ENCODE measurements at places on chromosomes 3 and 15.
A peak's percentile ranks its signal among the peaks of the same experiment; 100 is the strongest.

DNA sequence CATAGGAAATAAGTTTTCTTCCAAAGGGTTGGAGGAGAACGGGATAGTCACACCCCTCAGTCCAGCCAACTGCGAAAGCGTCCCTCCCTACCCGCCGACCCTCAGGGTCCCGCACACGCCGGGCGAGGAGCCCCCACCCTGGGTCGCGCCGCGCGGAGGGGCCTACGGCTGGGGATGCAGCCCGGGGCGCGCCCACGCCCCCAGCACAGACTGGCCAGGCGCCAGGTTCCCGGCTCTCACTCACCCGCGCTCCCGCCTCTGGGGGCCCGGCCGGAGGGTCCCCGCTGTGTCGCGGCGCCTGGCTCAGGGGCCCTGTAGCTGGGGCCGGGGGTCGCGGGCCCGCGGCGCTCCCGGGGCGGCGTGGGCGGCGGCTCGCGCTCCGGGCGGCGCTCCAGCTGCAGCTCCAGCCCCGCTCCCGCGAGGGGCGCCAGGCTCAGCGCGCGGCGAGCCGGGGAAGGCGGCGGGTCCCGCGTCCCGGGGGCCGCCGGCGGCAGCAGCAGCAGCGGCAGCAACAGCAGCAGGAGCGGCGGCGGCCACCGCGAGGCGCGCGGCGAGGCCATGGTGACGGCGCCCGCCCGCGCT, 375 bp downstream of the HEG1 start:
- no peak for DNase-seq

- no peak for DNase-seq
Measured at GRCh38 chr3:62073038-62073437, 300.3 kb downstream of the FEZF2 start.

GRCh38 chr3:14124223-14124614, 451 bp downstream of the CHCHD4 start:
- DNase-seq, result peak; percentile 83

- no peak for DNase-seq
Measured at GRCh38 chr15:72912996-72913395, 129.4 kb upstream of the ADPGK start.

- DNase-seq, result no peak
Measured at GRCh38 chr3:193798051-193798450, 205.0 kb downstream of the OPA1 start.

DNA sequence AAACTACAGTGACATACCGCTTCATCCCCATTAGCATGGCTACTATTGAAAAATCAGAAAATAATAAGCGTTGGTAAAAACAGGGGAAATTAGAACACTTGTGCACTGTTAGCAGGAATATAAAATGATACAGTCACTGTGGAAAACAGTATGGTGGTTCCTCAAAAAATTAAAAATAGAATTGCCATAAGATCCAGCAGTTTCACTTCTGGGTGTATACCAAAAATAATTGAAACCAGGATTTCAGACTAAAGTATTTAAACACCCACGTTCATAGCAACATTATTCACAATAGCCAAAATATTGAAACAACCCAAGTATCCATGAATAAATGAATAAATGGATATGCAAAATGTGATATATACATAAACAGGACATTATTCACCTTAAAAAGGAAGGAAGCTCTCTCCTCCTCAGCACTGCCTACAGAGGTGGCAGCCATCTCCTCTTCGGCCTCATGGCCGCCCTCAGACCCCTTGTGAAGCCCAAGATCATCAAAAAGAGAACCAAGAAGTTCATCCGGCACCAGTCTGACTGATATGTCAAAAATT, 34.1 kb downstream of the NGLY1 start:
- DNase-seq, result no peak

- DNase-seq, result peak; percentile 63
Measured at GRCh38 chr3:10286596-10287295, 6.0 kb downstream of the GHRL start.

DNA sequence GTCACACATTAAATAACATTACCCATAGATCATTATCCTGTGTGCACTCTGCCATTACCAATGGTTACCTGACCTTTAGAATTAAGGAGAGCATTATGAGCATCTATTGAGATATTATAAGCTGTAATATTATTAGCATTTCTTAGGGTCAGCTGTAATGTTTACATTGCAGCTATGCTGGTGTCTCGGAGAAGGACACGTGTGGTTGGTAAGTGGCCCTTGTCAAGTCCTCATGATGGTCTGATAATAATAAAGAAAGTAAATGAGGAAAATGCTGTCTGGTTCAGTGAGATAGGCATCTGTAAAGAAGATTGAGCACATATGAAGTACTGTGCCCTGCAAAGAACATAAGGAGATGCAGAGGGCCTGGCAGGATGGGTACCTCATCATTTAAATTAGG, 71.7 kb upstream of the ARL6 start:
- no peak for DNase-seq

- peak; percentile 34 for DNase-seq
Measured at GRCh38 chr3:187669675-187670504, at the start of gene SST. Gene SST, minus strand, starts transcription at chr3:187670394. Its CDS starts 103 bp downstream, at chr3:187670291.

GRCh38 chr15:49468481-49468839, 45.4 kb downstream of the FGF7 start:
- no peak for DNase-seq

- peak; percentile 66 for DNase-seq
Measured at GRCh38 chr15:70509282-70509662, 254.1 kb downstream of the UACA start.

DNA sequence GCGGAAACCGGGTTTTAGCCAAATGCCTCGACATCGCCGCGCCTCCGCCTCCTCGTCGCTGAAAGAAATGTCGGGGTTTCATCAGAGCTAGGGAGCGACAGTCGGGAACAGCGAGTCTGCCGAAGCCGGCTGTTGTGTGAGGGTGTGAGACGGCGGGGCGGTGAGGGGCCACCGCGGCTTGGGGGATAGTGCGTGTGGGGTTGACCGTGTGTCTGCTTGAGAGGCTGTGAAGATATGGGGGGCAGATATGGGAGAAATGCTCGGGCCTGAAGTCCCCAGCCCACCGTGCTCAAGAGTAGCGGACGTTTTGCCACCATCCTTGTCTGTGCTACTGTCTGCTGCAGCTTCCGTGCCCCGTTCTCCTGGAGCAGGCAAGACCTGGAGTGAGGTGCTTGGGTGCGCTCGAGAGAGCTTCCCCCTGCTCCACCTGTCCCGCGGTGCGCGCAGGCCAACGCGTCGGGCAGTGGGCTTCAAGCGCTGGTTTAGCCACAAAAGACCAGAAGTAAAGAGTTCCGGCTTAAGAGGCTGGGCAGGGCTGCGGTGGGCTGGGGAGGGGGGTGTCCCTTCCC, 716 bp upstream of the ISLR2 start:
- DNase-seq, result no peak

DNA sequence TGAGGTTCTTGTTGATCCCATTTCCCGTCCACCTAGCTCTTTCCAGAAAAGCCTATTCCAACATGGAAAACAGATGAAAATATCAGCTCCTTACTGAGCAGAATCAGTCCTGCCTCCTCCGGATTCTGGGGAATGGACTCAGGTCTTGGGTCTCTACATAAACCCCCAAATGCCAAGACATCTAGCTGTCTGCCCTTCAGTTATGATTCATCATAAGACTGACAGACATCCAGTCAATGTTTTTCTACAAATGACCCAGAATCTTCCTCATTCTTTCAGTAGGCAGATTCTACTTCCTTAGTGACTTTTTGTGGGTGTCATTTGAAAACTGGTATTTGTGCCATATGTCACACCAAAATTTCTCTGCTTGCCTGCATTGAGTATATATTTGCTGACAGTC, 103.0 kb upstream of the TGFBR2 start:
- DNase-seq, result peak; percentile 43

DNA sequence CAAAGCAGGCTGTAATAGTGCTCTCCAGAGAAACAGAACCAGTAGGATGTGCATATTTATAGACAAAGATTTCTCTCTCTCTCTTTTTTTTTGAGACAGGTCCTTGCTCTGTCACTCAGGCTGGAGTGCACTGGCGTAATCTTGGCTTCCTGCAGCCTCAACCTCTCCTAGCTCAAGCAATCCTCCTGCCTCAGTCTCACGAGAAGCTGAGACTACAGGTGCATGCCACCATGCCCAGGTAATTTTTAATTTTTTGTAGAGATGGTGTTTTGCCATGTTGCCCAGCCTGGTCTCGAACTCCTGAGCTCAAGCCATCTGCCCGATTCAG, 67.1 kb upstream of the CHD2 start:
- peak; percentile 42 for DNase-seq

- DNase-seq, result peak; percentile 61
Measured at GRCh38 chr3:100400419-100400779, 490 bp downstream of the TOMM70 start.

DNA sequence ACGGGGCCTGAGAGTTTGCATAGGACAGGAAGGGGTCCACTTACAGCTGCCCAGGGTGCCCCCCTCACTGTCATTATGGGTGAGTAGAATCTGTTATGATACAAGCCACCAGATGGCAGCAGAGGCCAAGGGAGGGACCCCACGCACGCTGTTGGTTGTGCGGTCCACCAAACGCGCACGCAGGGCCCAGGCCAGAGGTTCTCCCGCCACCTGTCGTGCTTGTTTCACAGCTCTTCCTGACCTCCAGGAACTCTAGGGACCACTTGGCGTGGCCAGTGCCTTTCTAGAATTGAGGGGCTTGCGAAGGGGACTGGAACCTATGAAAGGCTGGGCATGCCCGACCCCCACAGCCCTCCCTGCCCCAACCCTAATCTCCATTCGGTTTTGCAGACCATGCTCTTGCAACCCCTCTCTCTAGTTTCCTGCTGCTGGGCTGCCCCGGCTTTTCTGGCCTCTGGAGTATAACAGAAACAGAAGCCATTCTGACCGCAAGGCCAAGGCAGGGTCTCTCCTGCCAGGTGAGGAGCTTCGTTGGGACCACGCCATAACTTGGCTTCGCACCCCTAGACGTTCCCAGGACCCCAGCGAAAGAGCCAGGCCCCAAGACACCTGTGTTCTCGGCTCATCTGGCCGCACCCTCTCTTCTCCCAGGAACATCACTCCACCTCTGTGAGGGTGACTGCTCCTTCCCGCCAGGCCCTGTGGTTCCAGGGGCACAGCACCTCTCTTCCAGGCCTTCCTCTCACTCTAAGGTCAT, 46.0 kb downstream of the ALDH1L1 start:
- DNase-seq, result peak; percentile 57

DNA sequence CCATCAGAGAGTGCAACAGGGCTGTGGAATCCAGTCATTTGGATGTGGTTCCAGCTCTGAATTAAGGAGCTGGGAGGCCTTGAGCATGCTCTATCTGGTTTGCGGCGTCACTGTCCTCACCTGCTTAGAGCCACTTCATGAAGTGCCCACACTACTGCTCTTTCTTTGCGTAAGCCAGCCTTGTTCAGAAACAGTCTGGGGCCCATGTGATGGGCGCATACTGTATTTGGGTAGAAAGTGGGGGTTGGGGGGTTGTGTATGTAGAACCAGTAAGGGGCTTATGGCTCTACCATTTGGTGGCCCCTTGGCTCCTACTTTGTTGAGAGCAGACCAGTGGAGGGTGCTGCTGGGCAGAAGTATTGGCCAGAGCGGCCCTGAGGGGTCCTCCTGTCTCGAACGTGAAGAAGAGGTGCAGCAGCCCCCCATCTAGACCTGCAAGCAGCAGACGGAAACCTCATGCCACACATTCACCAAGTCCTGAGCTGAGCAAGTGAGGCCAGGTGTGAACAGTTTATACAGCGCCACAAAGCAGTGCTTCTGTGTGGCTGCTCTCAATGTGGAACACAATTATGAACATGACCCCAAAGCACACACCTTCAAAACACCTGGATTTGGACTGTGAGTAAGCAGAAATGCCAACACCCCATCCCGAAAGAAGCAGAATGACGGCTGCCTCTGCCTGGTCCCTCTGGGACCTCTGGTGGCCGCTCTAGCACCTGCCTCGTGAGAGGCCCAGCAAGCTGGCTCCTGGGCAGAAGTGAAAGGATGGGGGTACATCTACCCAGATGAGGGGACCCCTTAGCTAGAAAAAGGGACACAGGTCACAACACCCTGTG, 26.6 kb downstream of the SRPRB start:
- no peak for DNase-seq

GRCh38 chr15:84702961-84703482, 12.9 kb downstream of the SEC11A start:
- no peak for DNase-seq

DNA sequence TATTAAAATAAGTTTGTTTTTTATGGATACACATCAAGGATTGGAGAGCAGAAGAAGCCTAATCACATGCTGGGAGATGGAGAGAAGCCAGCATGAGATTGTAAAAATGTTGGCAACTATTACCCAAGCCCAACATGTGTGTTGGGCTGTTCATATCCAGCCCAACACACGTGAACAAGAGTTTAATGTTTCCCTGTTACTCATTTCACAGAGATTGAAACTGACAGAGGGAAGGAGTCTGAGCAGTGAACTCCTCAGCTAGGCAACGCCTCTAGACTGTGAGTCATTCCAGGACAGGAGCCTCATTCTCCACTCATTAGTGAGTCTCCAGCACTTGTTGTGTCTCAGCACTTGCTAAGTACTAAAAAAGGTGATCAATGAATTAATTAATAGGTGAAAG, 43.2 kb upstream of the CMSS1 start:
- peak; percentile 63 for DNase-seq

DNA sequence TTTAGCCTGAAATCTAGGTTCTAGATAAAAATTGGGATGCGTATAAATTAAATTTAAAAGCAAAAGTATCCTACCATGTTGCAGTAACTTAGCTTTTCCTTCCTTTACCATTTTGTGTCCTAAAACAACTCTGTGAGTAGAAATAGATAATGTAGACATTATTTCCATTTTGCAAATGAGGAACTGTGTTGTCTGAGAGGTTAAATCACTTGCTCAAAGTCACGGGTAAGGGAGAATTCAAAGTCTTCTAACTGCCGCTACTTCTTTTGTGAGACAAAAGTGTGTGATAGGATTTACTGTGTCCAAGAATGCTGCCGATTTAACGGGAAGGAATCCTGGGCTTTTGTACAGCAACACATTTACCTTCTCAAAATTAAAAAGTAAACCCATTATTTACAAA, 40.7 kb downstream of the MYO1E start:
- DNase-seq, result no peak

DNA sequence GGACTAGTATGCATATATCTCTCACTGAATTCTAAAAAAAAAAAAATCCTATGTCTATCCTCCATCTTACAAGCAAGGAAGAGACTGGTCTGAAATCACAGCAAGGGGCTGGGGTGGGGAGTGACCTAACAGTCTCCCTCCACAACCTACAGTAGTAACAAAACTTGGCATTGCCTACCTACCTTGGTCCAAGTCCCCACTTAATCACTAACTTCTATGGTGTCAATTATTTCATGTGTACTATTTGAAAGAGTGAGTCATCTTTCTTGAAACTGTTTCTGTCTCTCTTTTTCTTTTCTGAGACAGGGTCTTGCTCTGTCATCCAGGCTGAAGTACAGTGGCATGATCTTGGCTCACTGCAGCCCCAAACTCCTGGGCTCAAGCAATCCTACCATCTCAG, 36.8 kb downstream of the CHAC1 start:
- DNase-seq, result no peak

DNA sequence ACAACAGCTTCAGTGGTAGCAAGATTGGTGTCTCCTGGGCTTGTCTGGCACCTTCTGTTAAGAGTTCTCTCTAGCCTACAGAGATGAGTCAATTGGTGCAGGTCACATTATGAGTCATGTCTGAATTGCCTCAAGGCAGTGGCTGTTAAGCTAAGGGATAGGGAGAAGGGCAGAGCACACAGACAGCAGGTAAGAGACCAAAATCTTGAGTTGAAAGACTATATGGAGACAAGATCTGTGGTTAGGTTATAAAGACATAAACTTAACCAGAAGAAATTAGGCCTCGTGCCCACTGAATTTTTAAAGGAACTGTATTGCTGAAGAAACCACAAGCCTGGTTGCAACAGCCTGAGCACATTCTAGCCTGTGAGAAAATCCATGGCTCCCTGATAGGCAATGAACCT, 19.2 kb upstream of the KPNA1 start:
- peak; percentile 95 for DNase-seq

All from activated CD4-positive, alpha-beta T cell treated with anti-CD3 and anti-CD28 coated beads, Interleukin-2, Interleukin-6, amounts not matched to agents 100 ng/mL and 50 ng/mL, durations not matched to agents 16 hours and 8 hours (primary cell).